ENCODE measurements at places on chromosomes 11 and 22.

GRCh38 chr11:23359297-23359696 lies 499.0 kb upstream of the CCDC179 start:
- DNase-seq, result no peak

GRCh38 chr22:27207266-27207665 lies 549.9 kb downstream of the MIAT start:
- no peak for DNase-seq

- DNase-seq, result no peak
These were observed 1.4 kb upstream of the SRSF8 start for GRCh38 chr11:95065336-95065735.

DNA sequence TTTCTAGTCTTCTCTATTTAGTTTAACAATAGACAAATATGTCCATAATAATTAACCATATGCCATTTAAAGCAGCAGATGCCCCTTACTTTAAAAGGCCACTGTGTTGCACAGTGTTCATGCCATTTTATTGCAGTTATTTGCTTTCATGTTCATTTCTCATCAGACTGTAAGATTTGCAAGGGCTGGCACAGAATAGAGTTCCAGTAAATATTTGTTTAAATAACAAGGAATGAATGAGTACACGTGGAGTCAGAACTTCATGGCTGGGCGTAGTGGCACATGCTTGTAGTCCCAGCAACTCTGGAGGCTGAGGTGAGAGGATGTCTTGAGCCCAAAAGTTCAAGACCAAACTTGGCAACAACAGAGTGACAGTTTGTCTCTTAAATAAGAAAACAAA lies 1228.6 kb downstream of the LRRC4C start:
- DNase-seq, result no peak

DNA sequence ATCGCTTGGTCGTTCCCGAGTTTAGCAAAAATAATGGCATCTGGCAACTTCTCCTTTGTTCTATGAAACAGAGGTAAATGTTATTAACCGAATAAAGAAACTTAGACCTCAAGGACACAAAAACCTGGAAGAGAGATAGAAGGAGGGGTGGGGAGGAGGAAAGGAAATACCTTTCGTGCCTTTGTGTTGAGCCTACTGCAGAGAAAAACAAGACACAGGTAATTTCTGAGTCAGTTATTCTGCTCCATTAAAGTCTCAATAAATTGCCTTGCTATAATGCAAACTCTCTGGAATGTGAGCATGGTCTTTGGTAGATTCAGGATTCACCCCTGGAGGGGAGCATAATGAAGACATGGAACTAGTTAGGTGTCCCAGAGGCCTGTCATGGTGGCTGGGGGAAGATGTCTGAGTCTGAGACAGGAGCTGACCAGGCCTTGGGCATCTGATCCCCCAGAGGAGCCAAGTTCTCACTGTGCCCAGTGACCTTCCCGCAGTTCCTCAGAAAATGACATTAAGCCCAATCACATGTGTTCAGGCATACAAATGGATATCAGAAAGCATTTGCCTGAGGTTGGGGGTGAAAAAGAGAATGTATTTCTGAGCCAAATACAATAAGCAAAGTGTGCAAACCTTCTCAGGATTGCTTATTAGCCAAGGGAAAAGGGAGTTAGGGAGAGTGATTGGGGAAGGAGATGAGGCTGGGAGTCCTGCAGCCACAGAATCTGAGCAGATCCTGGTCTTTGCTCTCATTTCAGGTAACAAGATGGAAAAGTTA lies 72.6 kb upstream of the CADM1 start:
- no peak for DNase-seq

GRCh38 chr11:90453525-90453924 lies 230.7 kb upstream of the CHORDC1 start:
- no peak for DNase-seq

GRCh38 chr11:31246451-31247165 lies 122.9 kb downstream of the DCDC1 start:
- no peak for DNase-seq

DNA sequence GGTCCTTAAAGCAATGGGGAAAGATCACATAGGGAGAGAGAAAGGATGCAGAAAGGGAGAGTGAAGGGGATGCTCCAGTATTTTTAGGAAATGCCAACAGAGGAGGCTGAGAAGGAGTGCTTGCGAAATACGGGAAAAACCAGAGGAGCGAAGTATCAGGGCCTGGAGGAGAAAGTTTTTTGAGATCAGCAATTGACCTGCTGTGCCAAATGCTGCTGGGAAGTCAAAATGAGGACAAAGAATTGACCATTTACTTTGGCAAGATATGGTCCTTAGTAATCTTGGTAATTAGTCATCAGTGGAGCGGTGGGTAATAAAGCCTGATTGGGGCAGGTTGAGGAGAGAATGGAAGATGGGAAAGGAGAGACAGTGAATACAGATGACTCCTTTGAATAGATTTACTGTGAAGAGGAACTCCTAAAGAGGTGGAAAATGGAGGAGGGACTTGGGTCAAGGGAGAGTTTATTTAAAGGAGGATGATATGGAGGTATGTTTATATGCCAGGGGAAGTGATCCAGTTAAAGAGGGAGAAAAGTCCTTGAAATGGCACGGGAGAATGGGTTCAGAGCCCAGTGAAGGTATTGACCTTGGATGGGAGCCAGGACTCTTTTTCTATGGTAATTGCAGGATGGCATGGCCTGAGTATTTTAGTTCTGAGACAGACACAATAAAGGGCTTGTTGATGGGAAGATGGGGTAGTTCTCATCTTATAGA lies 111.5 kb downstream of the PKNOX2 start:
- DNase-seq, result no peak

- no peak for DNase-seq
These were observed 74.1 kb downstream of the PARVB start for GRCh38 chr22:44098021-44098739.

GRCh38 chr22:27068121-27068520 lies 410.7 kb downstream of the MIAT start:
- no peak for DNase-seq

- DNase-seq, result no peak
These were observed 26.0 kb upstream of the TCF20 start for GRCh38 chr22:42296381-42296853.

DNA sequence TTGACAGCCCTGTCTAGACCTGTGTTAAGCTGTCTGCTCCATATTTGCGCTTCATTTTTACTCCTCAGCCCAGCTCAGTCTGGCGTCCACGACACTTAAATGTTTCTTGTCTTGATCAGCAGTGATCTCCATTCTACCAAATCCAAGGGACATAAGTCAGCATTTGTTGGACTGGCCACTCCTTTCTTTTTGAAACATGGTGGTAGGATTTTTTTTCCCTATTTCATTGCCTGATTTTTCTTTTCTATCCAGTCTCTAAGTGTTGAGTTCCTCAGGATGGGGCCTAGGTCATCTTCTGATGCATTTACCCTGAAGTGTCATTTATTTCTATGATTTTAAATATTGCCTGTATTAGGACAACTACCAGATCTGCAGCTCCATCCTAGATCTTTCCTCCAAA lies 873 bp downstream of the NCAPH2 start:
- DNase-seq, result no peak

- DNase-seq, result peak; percentile 70
These were observed 10.7 kb upstream of the DSCAML1 start for GRCh38 chr11:117807482-117808327.

- DNase-seq, result no peak
These were observed 16.7 kb downstream of the OSBPL5 start for GRCh38 chr11:3148255-3148989.

DNA sequence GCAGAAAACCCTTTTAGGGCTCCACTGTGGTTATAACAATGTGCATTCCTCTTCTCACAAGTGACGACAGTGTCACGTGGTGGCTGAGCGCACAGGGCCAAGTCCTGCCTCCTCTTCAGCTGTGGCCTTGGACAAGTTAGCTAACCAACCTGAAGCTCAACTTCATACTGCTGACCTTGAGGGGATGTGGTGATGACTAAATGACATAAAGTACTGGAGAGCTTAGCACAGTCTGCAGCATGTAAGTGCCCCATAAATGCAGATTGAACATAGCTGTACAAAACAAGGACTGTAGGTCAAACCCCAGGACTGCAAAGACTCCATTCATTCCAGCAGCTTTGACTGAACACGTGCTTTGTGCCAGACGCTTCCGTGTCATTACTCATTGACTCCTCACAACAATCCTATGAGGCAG lies 20.1 kb upstream of the MRGPRX2 start:
- no peak for DNase-seq

GRCh38 chr11:20059587-20060021 lies 100.7 kb downstream of the DBX1 start:
- no peak for DNase-seq

DNA sequence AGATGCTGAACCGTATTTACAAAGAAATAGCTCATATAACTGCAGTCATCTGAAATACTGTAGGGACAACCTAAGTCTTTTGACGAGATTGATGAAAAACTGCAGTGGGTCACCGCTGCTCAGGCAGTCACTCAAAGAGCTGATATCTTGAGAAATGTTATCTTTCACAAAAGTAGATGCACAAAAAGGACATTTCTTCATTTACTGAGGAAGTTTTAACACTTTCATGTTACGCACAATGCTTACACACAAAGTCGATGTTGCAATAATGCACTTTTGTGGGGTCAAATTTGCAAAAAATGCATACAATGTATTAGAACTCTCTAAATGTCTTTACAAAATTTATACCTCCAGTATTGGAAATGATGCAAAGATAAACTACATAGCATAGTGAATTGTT lies 16.2 kb upstream of the OR10V1 start:
- no peak for DNase-seq

DNA sequence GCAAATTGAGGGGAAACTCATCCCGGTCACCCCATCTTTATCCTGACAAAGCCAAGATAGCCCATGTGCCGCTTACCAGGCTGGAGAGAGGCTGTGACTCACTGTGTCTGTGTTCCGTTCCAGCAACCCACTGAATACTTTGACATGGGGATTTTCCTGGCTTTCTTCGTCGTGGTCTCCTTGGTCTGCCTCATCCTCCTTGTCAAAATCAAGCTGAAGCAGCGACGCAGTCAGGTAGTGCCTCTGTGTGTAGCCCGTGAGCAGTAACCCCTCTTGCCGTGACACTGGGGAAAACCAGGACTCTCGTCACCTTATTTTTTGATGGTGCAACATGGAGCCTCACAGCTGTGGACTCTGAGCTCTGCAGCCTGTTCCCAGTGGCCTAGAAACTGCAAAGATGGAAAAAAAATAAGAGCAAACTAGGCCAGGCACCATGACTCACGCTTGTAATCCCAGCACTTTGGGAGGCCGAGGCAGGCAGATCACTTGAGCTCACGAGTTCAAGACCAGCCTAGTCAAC lies 16.9 kb downstream of the C22orf31 start:
- no peak for DNase-seq

DNA sequence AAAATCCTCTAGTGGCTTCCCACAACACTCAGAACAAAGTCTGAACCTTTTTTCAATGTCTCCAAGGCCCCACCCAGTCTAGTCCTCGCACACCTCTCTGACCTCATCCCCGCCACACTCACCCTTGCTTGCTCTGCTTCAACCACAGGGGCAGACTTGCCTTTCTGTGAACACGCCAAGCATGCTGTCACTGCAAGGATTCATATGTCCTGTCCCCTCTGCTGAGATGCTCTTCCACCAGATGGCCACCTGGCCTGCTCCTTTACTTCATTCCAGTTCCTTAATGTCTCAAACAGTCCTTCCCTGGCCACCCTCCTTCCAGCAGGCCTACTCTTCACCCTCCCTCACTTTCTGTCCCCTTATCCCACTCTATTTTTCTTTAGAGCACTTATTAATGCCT lies 60.6 kb upstream of the ARHGAP20 start:
- no peak for DNase-seq

GRCh38 chr11:16790486-16791190 lies 52.2 kb downstream of the C11orf58 start:
- DNase-seq, result no peak

DNA sequence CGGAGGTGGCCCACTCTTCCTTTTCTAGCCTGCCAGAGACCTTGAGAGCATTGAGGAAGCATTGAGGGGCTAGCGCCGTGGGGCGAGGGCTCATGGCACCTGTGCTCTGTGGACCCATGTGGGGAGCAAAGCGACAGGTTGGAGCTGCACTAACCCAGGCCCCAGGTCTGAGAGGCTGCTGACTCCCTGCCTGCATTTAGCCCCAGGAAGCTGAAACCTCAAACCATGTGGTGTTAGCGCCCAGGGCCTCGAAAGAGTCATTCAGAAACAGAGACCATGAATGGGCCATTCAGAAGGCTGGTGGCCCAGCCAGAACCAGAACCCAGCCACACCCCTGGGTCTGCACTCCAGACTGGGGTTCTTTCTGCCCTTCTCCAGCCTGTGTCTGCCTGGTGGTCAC lies 88.6 kb downstream of the BCR start:
- DNase-seq, result no peak

DNA sequence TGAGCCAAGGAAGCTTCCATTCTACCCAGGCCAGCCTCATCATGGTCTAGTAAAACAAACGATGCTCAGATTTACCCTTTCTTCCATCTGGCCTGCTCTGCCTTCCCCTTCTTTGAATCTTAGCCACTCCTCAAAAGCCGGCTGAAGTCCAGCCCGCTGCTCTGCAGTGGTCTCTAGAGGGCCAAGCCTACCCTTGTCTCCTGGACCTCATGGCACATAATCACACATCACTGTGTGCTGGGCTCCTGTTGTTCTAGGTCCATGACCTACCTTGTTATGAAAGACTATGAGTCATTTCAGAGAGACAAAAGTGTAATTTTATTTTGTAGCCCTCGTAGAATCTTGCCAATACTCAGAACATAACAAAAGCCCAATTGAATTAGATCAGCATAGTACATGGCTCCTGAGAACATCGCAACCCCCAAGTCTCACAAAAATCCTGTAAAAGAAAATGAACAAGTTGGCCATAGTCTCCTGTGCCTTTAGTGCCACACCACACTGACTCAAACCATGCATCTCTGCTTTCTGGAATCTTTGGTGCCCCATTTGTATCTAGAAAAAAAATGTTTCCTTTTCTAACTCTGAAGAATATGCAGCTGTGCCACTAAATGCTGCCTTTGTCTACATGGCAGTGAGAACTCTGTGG lies 192.7 kb downstream of the OPCML start:
- no peak for DNase-seq

- DNase-seq, result no peak
These were observed 19.5 kb downstream of the LHFPL7 start for GRCh38 chr22:24926849-24927579.

GRCh38 chr11:32899438-32899837 lies 6.8 kb downstream of the QSER1 start:
- no peak for DNase-seq

DNA sequence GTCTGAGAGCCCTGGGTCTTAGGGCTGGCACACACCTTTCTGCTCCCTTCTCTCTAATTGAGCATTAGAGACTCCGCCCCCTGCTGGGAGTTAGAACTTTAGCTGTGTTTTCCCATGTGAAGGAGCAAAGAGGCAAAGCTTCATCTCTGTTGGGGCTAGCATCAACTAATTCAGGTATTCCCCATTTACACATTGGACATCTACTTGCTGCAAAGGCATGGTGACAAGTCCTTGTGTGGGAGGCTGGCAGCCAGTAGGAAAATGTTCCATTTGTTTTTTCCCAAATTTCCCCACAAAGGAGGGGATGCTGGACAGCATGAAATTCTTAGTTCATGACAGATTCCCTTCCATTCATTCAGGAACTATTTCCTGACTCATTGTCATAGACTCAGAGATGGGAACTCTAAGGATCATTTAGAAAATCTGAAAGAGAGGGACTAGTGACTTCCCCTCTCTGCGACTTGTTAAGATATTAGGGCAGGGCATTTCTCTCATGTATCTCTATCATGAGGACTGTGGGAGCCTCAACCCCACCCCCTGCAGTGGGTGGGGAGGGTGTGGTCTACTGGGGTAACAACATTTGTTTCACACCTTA lies 3.6 kb downstream of the CD44 start:
- DNase-seq, result no peak

Measured in stimulated activated CD4-positive, alpha-beta T cell treated with anti-CD3 and anti-CD28 coated beads, Interleukin-1b, Interleukin-23, amount 100 ng/mL, for 48 hours (primary cell).